ENCODE measurements at places on chromosomes 2 and 18. TPM values are rescaled to one million over a fixed set of nuclear protein-coding genes. Genes with fewer than 3 reads are reported as not detected.

DNA sequence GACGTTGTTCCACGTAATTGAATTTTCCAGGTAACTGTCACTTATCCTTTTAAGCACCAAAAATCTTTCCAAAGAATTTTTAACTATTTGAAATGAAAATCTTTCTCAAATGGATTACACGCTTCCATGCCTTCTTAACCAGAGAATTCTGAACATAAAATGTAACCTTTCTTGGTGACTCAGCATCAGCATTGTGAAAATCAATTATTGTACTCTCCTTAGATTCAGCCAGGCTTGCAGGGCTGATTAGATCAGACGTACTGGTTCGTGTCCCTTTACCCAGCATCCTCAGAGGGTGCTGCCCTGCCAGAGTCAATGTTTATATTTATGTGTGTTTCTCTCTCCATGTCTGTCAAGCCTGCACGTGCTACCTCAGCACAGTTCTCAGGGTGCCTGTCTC lies 623.9 kb downstream of the CNTNAP5 start:
- no peak for DNase-seq

GRCh38 chr2:28166956-28167355 lies 225.7 kb upstream of the FOSL2 start:
- DNase-seq = peak; percentile 43

- no peak for DNase-seq
Measured at GRCh38 chr18:67728364-67728763, 211.8 kb upstream of the DSEL start.

DNA sequence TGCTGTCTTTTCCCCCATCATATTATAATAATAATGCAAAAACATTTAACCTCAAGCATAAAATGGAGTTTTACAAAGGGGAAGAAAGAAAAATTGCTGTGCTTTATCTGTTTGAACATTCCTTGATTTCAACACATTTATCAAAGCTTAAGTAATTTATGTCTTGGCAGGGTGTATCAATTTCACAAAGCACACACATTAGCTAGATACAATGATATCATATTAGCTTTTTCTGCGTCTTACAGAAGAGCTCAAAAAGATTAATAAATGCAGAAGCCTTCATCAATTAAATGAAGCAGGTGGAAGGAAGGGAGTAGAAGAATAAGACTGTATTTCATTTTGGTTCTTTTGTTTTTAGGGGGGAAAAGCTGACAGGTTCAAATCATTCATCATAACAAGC lies 103.0 kb downstream of the NXPH2 start:
- no peak for DNase-seq

DNA sequence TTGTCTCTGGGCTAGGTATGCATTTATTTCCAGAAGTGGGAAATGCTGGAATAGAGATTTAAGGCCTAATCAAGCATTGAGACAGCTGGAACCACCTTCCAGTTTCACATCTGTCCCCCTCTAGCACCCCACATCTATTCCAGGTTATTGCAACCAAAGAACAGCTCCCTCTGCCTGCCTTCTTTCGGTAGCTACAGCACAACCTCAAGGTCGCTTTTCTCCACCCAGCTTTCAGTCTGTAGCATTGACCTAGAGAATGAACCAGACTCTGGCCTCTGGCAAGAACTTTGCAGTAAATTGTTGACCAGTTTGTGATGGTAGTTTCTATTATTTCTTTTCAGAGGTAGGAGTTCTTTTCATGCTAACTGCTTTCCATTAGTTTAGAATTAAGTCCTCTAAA lies 484.2 kb downstream of the DLGAP1 start:
- DNase-seq = no peak

DNA sequence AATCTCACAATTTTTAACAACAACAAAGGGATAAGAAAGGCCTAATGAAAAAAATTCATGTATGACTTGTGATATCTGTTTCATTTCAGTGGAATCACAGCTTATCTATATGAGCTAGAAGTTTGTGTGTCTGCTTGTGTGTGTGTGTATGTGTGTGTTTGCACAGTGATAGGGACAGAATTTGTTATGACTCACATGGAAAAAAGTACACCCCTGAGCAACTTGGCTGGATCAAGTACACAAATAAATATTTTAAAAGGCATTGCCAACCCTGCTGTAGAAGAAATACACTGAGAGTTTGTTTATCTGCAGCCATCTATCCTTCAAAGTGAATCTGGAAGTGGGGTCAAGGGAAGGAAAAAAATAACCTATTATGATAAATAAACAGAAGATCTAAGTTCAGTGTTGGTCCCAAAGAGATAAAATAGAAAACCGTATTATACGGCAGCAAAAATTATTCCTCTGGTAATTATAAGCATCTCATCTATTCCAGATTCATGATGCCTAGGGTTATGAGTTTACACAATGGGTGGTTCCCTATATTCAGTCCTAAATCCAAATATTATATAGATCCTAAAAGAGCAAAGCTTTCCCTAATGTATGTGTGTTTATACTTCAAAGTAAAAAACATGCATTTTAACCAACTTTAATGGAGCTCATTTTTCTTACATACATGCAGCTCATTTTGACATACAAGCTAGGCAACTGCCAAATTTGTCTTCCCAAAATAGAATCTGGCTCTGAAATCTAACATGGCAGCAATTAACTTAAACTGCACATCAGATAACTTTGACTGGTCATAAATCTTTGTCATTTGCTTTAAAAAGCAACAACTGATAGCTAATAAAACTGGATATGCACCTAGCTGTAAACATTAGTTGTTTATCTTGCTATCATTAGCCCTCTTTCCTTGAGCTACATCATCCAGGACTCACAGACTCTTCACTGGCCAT lies 420.6 kb downstream of the IRS1 start:
- DNase-seq = no peak

DNA sequence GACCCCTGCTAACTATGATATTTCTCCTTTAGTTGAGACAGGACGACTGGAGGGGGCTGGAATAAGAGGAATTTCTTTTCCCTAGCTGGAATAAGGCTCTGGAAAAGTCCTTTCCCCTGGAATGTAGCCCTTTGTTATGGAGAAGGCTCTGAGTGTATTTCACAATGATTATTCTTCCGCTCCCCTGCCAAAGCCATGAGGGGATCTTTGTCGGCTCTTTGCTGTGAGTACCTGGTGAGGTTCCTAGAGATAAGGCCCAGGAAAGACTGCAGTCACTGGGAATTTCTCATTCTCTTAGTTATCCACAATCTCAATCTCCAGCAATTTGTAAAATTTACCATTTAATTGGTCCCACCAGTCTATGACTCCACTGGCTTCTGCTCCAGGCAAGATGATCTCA lies 340.2 kb upstream of the HNRNPA3 start:
- no peak for DNase-seq

GRCh38 chr2:180990794-180991193 lies 10.4 kb downstream of the UBE2E3 start:
- no peak for DNase-seq

- DNase-seq = peak; percentile 22
Measured at GRCh38 chr18:47204908-47205522, 28.9 kb upstream of the IER3IP1 start.

DNA sequence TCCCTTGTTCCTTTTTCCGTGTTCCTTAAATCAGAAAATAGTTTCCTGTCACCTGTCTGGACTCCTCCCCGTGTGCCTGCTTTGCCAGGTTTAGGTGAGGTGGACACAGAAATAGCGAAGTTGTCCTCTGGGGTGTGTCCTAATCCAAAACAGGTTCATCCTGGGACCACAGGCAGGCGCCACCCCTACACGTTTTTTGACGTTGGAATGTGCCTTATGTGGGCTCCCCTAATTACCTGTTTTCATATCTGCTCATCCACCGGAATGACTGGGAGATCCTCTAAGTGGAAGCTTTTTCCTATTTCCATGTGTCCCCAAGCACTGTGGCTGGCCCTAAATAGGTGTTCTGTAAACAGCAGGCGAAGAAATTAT lies 49.0 kb upstream of the PAIP2B start:
- no peak for DNase-seq

- no peak for DNase-seq
Measured at GRCh38 chr2:102021779-102022178, 30.0 kb downstream of the IL1R2 start.

DNA sequence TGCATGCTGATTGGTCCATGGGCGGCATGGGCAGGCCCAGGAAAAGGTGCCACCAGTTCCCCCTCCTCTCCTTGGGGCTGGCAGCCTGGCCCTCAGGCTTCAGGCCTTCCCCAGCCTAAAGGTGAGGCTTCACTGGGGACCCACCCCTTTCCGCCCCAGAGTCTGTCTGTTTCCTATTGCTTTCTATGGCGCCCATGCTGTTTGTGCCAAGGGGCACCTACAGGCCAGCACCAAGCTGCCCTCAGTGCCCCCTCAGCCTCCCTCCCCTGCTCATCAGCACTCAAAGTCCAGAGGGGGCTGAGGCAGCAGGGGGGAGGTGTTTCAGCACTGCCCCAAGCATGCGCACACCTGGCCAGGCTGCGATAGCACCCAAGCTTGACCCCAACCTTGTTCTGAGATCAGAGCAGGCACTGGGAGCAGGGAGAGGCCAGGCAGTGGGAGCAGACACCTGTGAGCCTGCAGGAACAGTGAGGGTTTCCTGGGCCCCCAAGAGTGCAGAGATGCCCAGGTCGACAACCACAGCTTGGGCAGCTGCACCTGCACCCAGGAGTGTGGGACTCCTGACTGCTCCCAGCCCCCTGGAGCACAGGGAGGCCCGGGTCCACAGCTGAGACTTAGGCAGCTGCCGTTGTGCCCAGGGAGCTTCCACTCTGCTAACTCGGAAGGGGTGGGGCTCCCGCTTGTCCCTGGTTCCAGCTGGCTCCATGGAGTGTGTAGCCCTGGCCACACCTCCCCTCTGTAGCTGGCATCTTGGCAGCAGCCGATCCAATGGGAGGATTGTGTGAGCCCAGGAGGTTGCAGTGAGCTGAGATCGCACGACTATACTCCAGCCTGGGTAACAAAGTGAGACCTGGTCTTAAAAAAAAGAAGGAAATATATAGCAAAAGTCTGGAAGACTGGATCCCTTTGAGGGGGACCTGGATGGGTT lies 69.1 kb downstream of the NCAPH start:
- no peak for DNase-seq

GRCh38 chr2:70553584-70554337 lies at the start of gene TGFA:
Gene TGFA, minus strand, starts transcription at chr2:70553826. Its CDS starts 59 bp downstream, at chr2:70553767.
- DNase-seq = peak; percentile 56

GRCh38 chr18:24089076-24089475 lies 49.8 kb upstream of the CABYR start:
- no peak for DNase-seq

DNA sequence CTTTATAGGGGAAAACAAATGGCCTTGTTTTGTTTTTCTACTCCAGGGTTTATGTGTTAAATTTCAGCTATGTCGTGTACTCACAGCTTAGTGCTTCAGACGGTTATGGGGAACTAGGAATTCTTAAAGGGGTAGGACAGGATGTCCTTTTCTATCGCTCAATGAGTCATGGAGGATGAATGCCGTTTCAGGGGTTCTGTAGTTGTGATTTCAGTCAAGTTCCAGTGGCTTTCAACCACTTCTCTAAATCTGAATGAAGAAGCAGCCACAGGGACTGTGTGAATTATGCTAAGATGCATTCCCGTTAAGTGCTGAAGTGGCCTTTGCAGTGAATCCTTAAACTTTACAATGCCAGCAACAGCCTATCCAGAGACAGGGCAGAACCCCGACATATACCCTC lies 1231.7 kb upstream of the ZEB2 start:
- peak; percentile 69 for DNase-seq

DNA sequence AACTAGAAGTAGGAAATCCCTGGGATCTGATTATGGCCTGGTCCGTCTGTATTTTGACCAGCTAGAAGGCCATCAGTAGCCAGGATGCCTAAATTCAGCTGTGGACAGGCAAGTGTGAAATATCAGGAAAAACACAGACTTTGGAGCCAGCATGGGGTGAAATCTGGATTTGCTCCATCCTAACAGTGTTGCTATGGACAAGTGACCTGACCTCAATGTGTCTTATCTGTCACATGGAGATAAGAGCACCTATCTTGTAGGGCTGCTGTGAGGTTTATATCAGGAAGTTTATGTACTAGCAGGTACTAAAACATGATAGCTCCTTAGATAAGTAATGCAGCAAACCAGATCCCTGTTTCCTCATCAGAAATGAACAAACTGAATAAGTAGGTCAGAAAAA lies 460.4 kb downstream of the STK39 start:
- no peak for DNase-seq

- peak; percentile 82 for DNase-seq
Measured at GRCh38 chr18:34990597-34990996, 50.6 kb upstream of the MAPRE2 start.

DNA sequence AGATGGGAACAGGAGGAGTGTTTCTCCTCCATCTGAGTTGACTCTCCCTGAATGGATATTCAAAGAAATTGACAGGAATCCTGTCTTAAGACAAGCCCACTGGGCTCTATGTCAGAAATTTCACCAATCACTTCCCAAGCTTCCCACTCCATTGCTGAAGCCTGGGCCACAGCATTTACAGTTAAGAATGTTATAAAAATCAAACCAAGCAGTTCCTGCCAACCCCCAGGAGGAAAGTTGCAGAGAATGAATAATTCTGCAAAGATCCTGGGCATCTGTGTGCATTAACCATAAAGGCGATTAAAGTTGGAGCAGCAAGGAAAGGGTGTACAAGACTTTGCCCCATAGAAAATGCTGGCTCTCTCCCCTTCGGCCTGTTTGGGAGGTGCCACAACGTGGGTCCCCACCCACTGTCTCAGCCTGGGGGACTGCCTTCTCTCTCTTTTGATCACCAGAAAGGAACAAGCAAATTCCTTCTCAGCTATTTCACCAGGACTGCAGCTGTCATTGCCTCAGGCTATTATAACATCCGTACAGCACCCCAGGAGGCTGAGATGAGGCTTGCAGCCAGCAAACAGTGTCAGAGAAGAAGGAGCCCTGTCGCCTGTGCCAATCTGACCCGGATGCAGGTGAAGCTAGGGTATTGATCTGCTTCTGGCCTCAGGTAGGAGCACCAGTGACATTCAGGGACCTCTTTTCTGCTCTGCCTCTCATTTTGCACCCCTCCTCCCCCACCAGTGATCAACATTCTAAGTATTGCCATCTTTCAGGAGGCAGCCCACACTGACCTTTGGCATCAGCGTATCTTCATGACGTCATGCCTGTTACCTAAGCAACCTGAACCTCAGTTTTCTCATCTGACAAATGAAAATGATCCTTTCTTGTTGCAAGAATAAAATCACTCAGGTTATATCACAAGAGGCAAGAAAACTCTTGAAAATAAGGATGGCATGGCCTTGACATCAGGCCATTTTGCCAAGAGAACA lies 219.0 kb downstream of the SH3BP4 start:
- peak; percentile 86 for DNase-seq

GRCh38 chr18:50644807-50645206 lies 84.9 kb downstream of the MAPK4 start:
- DNase-seq = no peak

GRCh38 chr2:102839668-102840388 lies 78.0 kb downstream of the TMEM182 start:
- DNase-seq = peak; percentile 32

The ZSWIM2 gene
- total RNA-seq = not detected

The SLC23A3 gene
- 0.67 TPM for total RNA-seq

The DNER gene
- total RNA-seq = 68.3 TPM

The NR4A2 gene
- 0.10 TPM for total RNA-seq

The RNF149 gene
- 21.7 TPM for total RNA-seq

The SLC4A5 gene
- total RNA-seq = not detected

The IAH1 gene
- 36.0 TPM for total RNA-seq

The SERPINB4 gene
- total RNA-seq = not detected

The VIT gene
- 3.4 TPM for total RNA-seq

The FOXI3 gene
- total RNA-seq = not detected

The KLF11 gene
- 18.7 TPM for total RNA-seq

Measured in A172 (cell line).